Activated CD4-positive, alpha-beta T cell treated with anti-CD3 and anti-CD28 coated beads for 4 hours (primary cell): ENCODE measurements at places on chromosomes 7 and 10.

DNA sequence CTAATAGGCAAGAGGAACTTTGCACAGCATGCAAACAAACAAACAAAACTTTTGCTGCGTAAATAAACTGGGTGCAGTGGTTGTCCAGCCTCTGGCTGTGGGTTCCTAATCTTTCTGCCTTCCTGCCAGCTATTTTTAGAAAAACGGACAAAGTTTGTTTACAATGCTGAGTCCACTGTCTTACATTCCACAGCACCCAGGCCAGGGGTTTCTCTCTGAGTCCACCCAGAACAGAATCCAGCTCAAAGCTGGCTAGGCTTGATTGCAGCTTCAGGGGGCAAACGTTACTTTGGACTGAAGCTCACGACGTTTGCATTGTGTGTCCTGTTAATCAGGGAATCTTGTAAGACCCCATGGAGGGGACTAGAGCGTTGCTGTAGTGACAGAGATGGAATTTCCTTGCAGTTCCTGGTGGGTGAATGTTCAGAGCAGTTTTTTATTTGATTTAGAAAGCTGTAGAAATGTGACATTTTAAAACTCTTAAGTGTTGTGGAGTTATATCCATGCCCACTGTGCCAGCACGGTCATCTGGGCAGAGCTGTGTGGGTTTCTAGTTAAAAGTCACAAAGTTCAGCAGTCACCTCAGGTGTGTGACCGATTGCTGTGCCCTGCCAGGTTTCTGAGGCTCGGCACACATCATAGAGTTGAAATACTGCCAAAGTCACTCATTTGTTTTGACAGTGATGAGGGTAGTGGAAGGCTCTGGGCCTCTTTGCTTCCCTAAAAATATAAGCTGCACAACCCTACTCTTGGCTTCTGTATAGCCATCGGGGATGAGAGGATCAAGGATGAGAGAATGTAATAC, 247.0 kb downstream of the STK31 start:
- no peak for DNase-seq

DNA sequence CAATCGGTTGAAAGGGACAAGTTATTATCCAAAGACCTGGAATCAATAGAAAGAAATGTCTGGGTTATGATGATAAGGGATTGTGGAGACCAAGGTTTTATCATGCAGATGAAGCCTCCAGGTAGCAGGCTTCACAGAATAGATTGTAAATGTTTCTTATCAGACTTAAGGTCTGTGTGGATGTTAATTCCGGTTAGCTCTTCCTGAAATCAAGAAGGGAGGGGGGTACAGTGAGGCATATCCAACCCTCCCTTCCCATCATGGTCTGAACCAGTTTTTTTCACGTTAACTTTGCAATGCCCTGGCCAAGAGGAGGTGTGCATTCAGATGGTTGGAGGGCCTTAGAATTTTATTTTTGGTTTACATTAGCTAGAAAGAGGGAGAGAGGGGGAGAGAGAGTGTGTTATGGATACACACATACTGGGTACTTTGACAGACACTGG, 9.8 kb upstream of the LRRC61 start:
- no peak for DNase-seq

DNA sequence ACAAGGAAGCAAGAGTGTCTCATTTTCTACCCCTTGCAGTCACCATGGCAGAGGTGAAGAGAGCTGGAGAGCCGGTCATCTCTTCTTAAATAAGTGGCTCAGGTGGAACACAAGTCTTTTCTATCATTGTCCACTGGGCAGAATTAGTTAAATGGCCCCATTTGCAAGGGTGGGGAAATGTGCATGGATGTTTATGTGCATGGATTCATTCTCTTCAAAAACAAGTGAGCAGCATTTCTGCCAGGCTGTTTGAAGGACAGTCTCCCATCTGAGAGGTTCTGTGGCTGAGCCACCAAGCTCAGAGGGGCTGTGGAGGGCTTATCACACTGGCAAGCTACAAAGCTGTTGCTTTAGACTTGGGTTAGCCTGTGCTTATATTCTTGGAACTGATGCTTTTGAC, 370.3 kb upstream of the MTPN start:
- DNase-seq: no peak

- DNase-seq: no peak
These were observed 62.0 kb downstream of the SLIT1 start for GRCh38 chr10:97123765-97124164.

DNA sequence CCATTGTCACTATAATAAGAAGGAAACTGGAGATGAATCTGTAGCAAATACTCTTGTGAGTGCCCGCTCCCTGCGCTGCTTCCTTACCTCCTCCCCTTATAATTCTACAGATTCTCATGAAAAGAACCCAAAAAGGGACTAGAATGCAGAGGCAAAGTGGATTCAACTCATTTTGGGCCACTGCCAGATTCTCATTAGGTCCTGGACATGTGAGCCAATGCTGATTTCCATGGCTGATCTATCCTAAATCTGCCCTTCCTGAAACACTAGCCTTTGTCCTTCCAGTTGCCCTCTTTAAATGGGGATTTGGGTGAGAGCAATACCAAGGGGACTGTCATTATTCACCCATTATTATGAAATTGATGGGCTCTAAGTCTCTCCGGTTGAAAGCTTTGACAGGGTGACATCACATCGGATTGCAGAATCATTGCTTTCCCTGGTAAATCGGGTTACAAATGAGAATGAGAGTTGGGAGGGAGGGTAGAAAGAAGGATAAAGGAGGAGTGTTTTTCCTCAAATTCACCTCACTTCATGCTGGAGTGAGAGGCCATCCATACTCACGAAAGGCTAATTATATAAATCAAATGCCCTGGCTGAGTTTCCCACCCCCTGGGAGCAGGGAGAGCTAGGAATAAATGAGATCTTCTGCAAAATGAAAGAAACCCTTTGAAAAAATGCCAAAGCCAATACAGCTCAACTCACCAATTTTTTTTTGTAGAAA, 37.5 kb downstream of the PTN start:
- no peak for DNase-seq

DNA sequence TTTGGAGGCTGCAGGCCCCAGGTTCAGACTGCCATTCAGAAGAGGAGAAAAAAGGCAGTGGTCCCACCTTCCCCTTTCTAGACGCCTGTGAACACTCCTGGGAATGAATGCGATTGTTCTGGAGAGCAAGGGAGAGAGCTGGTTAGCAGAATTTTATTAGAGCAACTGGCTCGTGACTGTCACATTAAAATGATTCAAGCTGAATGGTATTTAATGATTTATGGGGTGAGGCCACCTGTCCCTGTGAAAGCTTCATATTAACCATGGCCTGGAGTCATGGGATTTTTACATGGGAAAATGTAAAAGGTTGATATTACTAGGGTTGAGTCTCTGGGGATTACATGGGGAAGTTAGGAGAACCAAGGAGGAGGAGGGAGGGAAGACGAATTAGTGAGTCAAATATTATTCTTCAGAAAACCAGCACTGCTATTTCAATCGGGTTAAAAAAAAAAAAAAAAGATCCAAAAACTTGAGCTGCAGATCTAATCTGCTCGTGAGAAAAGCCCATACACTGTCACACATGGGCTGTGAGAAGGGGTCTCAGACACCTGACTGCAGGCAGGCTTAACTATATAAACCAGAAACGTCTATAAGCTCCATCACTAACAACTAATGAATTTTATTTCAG, 8.3 kb downstream of the CXCL12 start:
- DNase-seq: no peak

GRCh38 chr10:103916254-103916653, 1.7 kb downstream of the STN1 start:
- no peak for DNase-seq

GRCh38 chr7:64665980-64666662, at the start of gene ZNF107:
Gene ZNF107, plus strand, starts transcription at chr7:64666133. Its CDS starts 150 bp downstream, at chr7:64666283.
- DNase-seq: peak; percentile 74

DNA sequence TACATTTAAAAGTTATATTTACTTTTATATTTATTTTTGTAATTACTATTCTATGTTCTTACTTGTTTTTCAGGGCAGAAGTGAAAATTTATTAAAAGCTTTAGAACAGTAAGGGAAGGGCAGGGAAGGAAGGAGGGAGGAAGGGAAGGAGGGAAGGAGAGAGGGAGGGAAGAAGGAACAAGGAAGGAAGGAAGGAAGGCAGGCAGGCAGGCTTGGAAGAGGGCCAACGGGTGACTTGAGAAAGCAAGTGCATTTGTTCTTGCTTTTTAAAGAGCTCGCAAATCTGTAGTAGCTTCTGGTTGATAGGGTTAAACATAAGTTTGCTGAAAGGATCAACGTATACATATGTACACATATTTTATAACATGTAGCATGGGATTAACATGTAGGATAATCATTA, 725.3 kb upstream of the FZD8 start:
- DNase-seq: no peak

GRCh38 chr10:96863922-96864543, 31.9 kb downstream of the LCOR start:
- DNase-seq: no peak

DNA sequence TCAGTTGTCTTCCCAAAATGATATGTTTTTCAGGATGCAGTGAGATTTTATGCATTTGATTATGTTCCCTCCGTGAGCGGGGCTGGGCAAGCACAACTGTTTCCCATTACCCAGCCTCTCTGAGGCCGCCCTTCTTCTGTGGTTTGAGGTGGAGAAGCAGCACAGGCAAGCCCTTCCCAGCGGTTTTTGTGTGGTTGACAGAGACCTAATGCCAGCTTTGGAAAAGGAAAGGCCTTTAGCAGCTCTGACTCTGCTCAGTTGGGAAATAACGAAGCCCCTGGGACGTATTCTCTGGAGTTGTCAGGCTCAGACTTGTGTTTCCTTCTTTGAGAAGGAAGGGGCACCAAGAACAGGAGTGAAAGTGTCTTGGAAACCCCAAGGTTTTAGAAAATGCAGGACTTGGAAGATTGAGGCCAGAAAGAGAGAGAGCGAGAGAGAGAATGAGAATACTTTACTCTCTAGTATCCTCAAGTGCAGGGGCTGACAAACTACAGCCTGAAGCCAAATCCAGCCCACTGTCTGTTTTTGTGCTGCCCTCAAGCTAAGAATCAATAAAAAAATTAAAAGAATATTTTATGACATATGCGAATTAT, 20.6 kb upstream of the PDCD4 start:
- no peak for DNase-seq

DNA sequence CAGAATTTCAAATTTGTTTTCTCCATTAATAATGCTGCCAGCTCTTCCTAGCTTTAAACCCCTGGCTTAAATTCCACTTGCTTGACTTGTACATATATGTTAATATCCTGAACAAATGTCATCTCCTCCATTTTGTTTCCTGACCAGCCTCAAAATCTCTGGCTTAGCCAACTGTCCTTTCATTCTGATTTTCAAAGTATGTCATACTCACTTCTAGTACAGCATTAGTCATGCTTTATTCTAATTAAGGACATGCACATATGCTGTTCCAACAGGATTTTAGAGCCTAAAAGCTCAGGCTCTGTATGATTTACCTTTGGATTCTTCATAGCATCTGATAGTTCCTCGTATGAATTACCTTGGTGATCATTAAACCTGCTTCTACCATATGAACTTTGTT, 158.3 kb downstream of the ZNF438 start:
- no peak for DNase-seq

- no peak for DNase-seq
These were observed 44.1 kb downstream of the C1GALT1 start for GRCh38 chr7:7226407-7226806.

- no peak for DNase-seq
These were observed 74.2 kb downstream of the ARMC3 start for GRCh38 chr10:23001901-23002516.

GRCh38 chr7:153887749-153888569, 164.2 kb upstream of the DPP6 start:
- no peak for DNase-seq

DNA sequence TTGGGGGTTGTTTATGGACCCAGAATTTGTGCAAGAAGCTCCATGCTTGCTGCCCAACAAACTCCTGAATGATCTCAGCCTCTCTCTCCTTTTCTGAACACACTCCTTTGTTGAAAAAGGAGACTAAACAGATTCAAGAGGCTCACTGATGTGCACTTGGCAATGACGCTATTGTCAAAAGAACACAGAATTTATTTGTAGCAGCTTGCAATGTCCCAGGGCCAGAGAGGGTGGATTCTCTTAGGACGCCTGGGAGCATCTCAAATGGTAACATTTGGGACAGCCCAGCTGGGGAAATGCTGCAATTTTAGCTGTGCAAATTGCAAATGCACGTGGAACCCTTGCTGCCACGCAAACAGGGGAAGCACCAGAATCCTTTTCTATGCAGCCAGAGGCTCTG, 79.9 kb downstream of the GPR26 start:
- no peak for DNase-seq

GRCh38 chr10:1860351-1860750, 123.0 kb upstream of the ADARB2 start:
- DNase-seq: no peak

GRCh38 chr7:157502701-157503111, 165.9 kb downstream of the DNAJB6 start:
- DNase-seq: peak; percentile 48

DNA sequence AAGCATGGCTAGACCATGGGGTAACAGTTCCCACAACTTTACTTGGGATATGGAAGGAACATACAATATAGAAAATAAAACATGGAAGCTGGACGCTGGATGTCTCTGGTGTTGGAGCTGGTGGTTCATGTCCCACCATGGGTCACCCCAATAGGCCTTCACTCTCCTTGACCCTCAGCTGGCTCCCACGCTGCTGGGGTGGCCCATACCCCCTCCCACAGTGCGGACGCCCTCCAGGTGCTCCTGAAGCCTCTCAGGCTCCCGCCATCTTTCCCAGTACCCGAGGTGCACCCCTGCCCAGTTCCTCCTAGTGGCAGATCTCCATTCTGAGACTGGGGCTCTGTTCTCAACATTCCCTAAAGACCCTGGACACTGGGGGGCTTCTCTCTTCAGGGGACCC, 5.8 kb upstream of the CPA1 start:
- DNase-seq: no peak

DNA sequence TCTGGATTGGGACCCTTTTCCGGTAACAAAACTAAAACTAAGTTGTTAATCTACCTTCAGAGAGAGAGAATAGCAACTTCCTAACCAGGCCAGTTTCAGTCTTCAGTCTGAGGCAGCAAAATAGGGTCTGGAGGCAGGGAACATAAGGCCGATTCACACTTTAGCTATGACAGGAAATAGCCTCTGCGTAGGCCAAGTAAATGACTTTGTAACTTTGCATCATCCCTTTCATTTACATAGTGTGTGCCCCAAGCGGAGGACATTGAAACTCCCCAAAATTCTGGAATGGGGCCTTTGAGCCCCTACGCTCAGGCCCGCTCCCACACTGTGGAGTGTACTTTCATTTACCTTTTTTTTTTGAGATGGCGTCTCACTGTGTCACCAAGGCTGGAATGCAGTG, 1.7 kb upstream of the UPP1 start:
- DNase-seq: no peak

DNA sequence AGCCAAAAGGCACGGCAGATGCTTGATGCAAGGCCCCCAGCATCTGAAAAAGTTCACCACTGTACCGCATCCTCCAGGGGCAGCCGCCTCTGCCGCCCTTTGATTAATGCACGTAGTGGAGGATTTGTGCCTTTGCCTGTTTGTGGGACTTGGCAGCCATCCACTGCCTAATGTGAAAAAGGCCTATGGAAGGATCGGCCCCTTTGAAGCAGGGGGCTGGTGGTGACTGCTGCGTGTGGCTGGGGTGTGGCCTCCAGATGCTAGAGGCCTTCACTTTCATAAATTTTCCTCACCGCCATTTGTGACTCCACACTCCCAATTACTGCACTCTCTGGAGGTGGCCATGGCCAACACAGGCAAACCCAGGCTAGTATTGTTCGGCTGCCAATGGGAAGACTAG, 226.0 kb downstream of the BMPER start:
- no peak for DNase-seq
